ENCODE measurements at places on chromosomes 5 and 9.
A peak's percentile ranks its signal among the peaks of the same experiment; 100 is the strongest.

DNA sequence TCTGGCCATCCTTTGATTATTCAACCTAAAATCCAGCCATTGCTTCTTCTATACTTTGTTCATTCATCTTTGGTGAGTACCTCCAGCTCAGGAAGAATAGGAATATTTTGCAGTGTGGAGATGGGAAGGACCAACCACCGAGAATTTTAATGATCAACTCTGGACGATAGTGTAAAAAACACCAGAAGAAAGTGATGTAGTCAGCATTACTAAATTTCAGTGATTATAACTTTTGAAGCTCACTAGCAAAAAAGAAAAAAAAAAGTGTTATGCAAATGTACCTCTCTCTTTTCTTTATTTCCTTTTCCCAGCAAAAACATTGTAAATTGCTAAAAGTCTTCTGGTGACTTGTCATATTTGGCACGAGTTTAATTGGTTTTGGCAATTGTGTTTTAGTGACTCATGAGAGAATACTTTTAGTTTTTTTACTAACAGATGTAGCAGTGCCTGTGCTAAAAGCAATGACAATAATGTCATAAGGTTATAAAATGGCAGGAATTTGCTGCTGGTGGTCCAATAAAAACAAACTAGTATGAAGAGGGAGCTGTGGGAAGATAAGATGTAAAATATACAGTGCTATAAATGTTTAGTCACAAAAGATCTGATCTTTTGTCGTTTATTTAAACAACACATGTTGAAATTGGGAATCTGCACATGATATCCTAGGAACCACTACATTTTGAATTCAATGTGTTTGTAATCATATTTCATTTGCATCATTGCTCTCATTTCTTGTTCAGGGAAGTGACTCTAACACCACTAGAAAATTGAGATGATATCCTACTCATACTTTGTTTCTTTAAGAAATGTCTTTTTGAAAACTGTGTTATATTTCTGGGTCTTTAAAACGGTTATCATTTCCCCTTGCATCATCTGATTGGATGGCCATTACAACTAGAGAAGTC, 81.3 kb upstream of the ERCC6L2 start:
- H3K4me3 ChIP-seq = no peak overlapping the region
- H3K4me1 ChIP-seq = no peaks in the 10 kb centered on the region
- H3K27ac ChIP-seq = no peak overlapping the region
- no peaks in the 10 kb centered on the region for H3K36me3 ChIP-seq

DNA sequence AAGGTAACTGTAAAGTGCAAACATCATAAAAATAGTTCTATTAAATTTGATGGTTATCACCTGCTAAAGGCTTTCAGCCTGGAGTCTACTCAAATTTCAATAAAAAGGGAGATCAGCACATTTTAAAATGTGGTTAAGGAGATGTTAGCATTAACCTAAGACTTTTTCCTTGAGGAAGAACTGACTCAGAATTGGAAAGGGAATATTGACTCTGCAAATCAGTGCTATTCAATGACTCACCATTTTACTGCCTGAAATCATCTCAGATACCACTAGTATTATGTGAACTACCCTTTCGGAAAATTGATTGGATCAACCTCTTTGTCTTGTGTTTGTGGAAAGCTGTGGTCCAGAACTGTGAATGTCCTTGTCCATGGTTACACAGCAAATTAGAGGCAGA, 113.3 kb downstream of the ADRB2 start:
- H3K27ac ChIP-seq = no peak overlapping the region
- no peak for DNase-seq
- no peaks in the 10 kb centered on the region for H3K4me1 ChIP-seq
- H3K36me3 ChIP-seq = no peaks in the 10 kb centered on the region
- H3K4me3 ChIP-seq = no peak overlapping the region

DNA sequence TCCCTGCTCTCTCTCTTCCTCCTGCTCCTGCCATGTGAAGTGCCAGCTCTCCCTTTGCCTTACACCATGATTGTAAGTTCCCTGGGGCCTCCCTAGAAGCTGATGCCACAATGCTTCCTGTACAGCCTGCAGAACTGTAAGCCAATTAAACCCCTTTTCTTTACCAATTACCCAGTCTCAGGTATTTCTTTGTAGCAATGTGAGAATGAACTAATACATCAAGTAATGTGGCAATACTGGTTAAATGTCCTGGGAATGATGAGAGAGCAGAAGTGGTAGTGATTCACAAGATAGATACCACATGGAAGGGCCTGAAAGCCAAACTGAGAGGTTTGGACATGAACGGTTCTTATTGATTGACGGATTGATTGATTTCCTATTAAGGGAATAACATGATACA, 62.6 kb upstream of the IL12B start:
- H3K27me3 ChIP-seq = no peaks in the 10 kb centered on the region
- no peak overlapping the region for H3K4me3 ChIP-seq
- no peaks in the 10 kb centered on the region for H3K36me3 ChIP-seq
- H3K4me1 ChIP-seq = no peaks in the 10 kb centered on the region
- H3K27ac ChIP-seq = no peak overlapping the region
- no peak for DNase-seq

GRCh38 chr9:124617477-124618141, 110.4 kb upstream of the NR5A1 start:
- peak; percentile 68 for DNase-seq
- no peak overlapping the region for H3K27ac ChIP-seq
- peaks cover 36% of the 10 kb centered on the region for H3K4me1 ChIP-seq
- H3K4me3 ChIP-seq = no peak overlapping the region
- H3K36me3 ChIP-seq = no peaks in the 10 kb centered on the region

DNA sequence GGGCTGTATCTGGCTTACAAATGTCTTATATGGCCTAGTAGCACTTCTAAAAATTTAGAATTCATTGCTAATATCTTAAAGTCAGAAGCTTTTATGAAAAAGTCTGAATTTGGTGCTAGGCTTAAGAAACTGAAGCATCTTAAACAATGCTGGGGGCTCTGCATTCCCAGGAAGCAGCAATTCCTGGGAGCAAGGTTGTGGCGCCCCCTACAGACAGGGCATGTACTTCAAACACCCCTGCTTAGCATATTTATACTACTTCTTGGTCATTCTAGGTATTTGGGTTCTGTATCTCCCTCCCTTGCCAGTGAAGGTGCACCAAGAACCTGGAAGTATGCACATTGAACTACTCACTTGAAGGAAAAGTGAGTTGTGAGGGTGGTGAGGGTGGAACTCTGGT, 64.6 kb upstream of the GRIA1 start:
- no peaks in the 10 kb centered on the region for H3K36me3 ChIP-seq
- no peak overlapping the region for H3K4me3 ChIP-seq
- no peaks in the 10 kb centered on the region for H3K4me1 ChIP-seq
- peak; percentile 6 for DNase-seq
- H3K27ac ChIP-seq = no peak overlapping the region

- no peak overlapping the region for H3K4me3 ChIP-seq
- H3K4me1 ChIP-seq = no peaks in the 10 kb centered on the region
- no peaks in the 10 kb centered on the region for H3K36me3 ChIP-seq
These were observed 300 bp upstream of the SVEP1 start for GRCh38 chr9:110579862-110580219.

DNA sequence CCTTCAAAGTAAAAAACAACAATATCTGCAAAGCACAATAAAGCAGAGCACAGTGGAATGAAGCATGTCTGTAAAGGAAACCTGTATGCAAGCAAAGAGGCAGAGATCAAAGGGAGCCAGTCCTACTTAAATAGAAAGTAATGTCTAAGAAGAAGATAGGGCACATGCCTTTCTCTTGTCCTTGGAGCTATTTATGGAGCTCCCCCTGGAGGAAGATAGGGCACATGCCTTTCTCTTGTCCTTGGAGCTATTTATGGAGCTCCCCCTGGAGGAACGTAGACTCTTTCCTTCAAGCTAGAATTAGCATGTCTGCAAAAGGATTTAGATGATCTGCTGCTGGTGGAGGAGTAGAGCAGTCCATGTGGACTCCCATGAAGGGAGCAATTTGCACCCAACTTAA, 168.1 kb upstream of the RASEF start:
- no peak overlapping the region for H3K4me3 ChIP-seq
- H3K4me1 ChIP-seq = no peaks in the 10 kb centered on the region
- DNase-seq = peak; percentile 40
- no peak overlapping the region for H3K27ac ChIP-seq
- no peaks in the 10 kb centered on the region for H3K36me3 ChIP-seq
- H3K27me3 ChIP-seq = no peaks in the 10 kb centered on the region

DNA sequence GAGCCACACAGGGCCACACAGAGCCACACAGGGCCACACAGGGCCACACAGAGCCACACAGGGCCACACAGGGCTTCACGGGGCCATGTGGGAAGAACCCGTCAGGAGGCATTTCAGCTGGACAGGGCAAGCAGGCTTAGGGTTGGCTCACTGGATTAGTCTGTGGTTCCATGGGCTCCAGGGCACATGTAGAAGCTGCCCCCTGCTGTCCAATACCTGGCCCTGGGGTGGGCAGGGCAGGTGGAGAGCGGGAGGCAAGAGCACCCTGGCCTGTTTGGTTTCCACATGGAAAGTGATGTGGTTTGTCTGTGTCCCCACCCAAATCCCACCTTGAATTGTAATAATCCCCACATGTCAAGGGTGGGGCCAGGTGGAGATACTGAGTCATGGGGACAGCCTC, 16.4 kb upstream of the LPCAT1 start:
- peak overlapping the region; percentile 85 for H3K27ac ChIP-seq
- H3K4me1 ChIP-seq = no peaks in the 10 kb centered on the region
- 0 out of 2 replicates have a peak, but pooled peaks cover 5% of the 10 kb centered on the region for H3K27me3 ChIP-seq
- DNase-seq = no peak
- H3K4me3 ChIP-seq = no peak overlapping the region
- no peaks in the 10 kb centered on the region for H3K36me3 ChIP-seq

- peaks cover 6% of the 10 kb centered on the region for H3K4me1 ChIP-seq
- H3K36me3 ChIP-seq = no peaks in the 10 kb centered on the region
- H3K27ac ChIP-seq = no peak overlapping the region
- H3K4me3 ChIP-seq = no peak overlapping the region
- DNase-seq = no peak
These were observed 138.6 kb downstream of the TRIO start for GRCh38 chr5:14281746-14282181.

- H3K27me3 ChIP-seq = no peaks in the 10 kb centered on the region
- DNase-seq = no peak
- H3K4me1 ChIP-seq = no peaks in the 10 kb centered on the region
These were observed 231.3 kb downstream of the ENC1 start for GRCh38 chr5:74409166-74409706.

GRCh38 chr9:114972510-114973136, 42.2 kb upstream of the TNFSF8 start:
- no peaks in the 10 kb centered on the region for H3K36me3 ChIP-seq
- no peaks in the 10 kb centered on the region for H3K4me1 ChIP-seq
- H3K27me3 ChIP-seq = no peaks in the 10 kb centered on the region
- H3K4me3 ChIP-seq = no peak overlapping the region

GRCh38 chr9:10050016-10050415, 562.8 kb downstream of the PTPRD start:
- no peak for DNase-seq
- H3K4me3 ChIP-seq = no peak overlapping the region
- no peaks in the 10 kb centered on the region for H3K4me1 ChIP-seq
- no peaks in the 10 kb centered on the region for H3K36me3 ChIP-seq
- no peak overlapping the region for H3K27ac ChIP-seq

DNA sequence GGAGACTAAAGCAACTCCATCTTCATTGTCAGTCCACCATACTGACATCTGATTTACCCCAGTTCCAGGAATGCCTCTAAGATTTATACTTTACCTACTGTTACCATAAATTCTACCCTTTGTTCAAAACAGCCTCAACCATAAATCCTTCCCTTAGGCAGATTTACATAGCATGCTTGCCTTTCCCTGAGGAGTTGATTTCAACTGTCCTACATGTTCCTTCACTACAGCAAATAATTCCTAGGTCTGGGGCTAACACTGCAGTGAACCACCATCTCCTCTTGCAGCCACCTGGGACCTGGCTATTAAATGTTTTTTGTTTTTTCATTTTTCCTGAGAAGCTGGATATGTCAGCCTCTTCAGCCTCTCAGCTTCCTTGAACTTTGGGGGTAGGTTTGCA, 166.9 kb upstream of the PDE4D start:
- no peaks in the 10 kb centered on the region for H3K27me3 ChIP-seq
- no peak overlapping the region for H3K4me3 ChIP-seq
- DNase-seq = no peak

DNA sequence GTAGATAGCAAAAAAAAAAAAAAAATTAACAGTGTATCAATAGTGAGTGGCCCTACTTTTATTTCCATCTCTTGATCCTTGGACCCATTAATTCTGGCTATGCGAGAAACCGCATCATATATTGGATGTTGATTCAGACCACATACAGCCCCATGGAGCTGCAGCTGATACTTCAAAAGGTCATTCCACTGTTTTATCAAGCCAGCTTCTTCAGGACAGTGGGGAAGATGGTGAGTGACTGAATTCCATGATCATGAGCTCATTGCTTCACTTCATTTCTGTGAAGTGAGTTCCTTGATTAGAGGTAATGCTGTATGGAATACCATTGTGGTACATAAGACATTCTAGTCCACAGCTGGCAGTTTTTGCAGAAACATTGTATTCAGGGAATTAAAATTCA, 222.9 kb upstream of the MEF2C start:
- no peak overlapping the region for H3K4me3 ChIP-seq
- no peaks in the 10 kb centered on the region for H3K27me3 ChIP-seq
- no peak overlapping the region for H3K27ac ChIP-seq
- H3K36me3 ChIP-seq = no peaks in the 10 kb centered on the region
- no peak for DNase-seq
- H3K4me1 ChIP-seq = no peaks in the 10 kb centered on the region

DNA sequence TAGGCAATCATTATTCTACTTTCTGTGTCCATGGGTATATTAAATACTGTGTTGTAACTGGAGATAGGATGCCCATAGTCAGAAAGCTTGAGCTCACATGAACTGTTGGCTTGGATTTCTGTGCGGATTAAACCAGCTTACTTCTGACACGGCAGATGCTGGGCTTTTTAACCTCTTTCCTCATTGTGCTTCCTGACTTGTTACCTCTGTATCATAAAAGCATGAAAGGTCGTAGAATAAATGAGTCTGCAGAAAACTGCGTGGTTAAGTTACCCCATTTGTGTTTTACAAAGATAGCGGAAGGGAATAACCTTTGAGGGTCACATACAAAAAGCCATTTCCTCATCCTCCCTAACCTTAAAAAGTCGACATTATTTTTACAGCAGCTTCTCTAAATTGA, 199.5 kb upstream of the DMRT1 start:
- H3K27me3 ChIP-seq = no peaks in the 10 kb centered on the region
- H3K27ac ChIP-seq = no peak overlapping the region
- H3K4me3 ChIP-seq = no peak overlapping the region
- no peaks in the 10 kb centered on the region for H3K36me3 ChIP-seq
- H3K4me1 ChIP-seq = no peaks in the 10 kb centered on the region

GRCh38 chr9:92949266-92949982, 2.1 kb downstream of the FGD3 start:
- peaks cover 12% of the 10 kb centered on the region for H3K4me1 ChIP-seq
- DNase-seq = no peak
- H3K27ac ChIP-seq = no peak overlapping the region
- H3K27me3 ChIP-seq = no peaks in the 10 kb centered on the region

Measured in HCT116 (cell line).